ENCODE measurements at places on chromosomes 16 and 17.
A peak's percentile ranks its signal among the peaks of the same experiment; 100 is the strongest.

DNA sequence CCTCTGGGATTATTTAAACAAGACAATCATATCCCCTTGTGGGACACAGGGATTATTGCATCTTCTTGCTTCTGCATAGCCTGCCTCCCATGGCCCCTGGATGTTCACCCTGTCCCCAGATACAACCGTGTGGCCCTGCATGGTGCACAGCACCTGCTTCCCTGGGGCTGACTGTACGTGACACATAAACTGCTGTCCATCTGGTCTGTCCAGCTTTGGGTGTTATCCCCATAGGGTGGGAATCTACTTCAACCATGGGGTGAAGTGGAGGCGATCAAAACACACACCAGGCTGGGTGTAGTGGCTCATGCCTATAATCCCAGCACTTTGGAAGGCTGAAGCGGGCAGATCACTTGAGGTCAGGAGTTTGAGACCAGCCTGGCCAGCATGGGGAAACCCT lies 138.8 kb downstream of the XYLT1 start:
- no peak for DNase-seq

DNA sequence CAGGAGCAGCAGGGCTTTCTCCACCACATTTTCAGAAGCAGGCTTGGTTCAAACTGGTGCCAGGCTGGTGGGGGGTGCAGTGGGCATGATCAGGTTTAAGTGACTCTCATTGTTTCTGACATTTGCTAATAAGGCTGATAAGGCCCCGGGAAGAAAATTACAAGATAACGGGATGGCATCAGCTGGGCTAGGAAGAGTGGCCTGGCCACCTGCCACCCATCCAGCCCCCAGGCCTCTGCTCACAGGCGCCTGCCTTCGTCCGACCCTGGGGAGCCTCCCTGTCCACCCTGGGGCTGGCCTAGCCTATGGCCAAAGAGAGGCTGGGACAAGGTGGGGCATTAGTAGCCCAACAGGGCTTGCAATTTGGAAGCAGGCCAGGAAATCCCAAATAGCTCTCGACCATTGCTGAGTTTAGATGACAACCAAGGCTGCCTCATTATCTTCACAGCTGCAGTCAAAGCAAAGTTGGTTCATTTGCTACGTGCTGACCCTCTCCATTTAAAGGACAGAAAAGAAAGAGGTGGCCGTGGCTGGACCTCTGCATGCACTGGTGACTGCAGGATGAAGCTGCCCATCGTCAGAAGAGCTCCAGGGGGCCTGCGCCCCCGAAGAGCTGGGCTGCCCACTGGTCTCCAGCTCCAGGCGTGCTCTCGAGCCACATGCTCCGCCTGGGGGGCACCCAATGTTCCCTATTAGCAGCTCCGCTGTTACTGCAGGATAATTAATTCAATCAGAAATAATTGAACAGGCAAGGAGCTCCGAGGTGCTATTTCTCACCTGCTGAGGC lies 44.9 kb downstream of the PEMT start:
- no peak for DNase-seq

DNA sequence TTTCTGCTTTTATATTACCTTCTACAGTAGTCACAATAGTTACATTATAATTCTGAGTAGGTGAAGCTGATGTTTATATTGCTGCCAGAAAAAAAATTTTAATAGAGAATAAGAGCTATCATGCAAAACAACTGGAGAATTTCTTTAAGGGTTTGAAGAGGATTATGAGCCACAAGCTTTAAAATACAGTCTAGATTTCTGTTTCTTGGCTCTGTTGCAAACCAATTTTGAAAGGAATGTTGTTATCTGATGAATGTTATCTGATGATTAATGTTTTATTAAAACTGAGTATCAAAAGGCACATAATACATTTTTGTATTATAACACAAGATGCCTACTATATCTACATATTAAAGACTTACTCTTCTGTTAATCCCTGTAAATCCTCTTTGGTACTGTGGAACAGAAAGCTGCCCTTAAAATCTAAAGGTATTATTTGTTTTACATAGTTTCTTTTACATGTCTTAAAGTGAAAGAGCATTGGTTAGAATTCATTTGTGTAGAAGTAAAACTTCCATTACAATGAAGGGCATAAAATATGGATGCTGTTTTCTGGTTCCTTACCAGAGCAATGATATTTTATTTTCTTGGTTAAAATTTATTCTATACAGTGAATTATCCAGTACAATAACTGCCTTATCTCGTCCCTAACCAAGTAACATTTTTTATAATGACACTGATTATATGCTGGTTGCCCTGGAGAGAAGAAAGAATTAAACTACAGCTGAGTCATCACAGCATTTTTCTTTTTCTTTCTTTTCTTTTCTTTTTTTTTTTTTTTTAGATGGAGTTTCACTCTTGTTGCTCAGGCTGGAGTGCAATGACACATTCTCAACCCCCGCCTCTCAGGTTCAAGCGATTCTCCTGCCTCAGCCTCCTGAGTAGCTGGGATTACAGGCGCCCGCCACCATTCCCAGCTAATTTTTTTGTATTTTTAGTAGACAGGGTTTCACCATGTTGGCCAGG lies 205.7 kb downstream of the TANC2 start:
- no peak for DNase-seq

GRCh38 chr16:71631776-71632175 lies 5.8 kb downstream of the MARVELD3 start:
- DNase-seq = no peak

GRCh38 chr17:65790241-65790640 lies 228.8 kb upstream of the AXIN2 start:
- DNase-seq = no peak

- DNase-seq = peak; percentile 82
Observed at GRCh38 chr17:80426671-80427326, 11.8 kb downstream of the ENDOV start.

DNA sequence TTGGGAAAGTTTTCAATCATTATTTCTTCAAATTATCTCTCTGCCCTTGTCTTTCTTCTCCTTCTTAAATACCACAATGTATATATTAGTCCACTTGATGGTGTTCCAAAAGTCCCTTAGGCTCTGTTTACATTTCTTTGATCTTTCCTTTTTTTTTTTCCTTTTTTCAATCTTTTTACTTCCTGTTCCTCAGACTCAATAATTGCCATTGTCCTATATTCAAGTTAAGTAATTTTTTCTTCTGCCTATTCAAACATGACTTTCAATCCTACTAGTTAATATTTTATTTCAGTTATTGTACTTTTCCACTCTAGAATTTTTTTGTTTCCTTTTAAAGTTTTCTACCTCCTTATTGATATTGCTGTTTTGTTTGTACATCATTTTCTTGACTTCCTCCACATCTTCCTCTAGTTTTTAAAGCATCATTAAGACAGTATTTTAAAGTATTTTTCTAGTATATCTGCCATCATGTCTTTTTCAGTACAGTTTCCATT lies 15.8 kb upstream of the UQCRC2 start:
- DNase-seq = no peak

Data from foreskin fibroblast (primary cell).